ENCODE measurements at places on chromosomes 13 and 19.
A peak's percentile ranks its signal among the peaks of the same experiment; 100 is the strongest.

- no peak for DNase-seq
Measured at GRCh38 chr19:51257471-51257870, 6.6 kb downstream of the SIGLECL1 start.

- no peak for DNase-seq
Measured at GRCh38 chr13:40613192-40613818, 53.1 kb downstream of the FOXO1 start.

DNA sequence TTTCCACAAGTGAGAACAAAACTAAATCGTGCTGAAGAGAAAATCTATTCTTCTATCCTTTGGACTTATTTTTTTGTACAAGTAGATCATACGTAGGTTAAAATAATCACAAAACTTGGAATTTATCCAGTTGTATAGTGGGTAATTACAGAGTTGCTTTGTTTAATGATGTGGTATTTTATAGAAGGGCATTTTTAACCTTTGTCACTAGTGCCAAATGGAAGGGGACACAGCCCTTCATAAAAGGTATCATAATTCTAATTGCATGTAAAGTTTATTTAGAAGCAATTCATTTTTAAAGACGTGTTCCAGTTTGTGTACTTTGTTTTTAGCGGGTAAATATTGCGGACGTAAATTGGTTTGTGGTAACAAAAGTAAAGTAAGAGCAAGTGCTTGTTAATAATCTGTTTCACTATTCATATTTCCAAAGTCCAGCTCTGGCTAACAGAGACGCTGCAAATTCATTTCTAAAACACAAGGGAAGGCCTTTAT lies 99.5 kb downstream of the ERCC5 start:
- DNase-seq, result no peak

DNA sequence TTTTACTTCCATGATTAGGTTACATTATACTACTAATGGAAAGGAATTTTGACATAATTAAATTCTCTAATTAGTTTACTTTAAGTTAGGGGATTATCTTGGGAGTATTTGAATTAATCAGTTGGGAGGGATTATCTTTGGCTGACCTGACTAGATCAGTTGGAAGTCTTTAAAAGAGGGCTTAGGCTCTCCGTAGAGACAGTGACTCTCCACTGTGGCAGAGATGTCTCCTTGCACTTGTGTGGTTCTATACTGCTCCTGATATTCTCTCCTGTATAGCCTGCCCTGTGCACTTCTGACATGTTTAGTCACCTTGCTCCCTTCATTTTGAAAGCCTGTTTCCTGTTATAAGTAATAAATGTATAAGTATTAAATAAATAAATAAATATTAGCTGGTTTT lies 1612.3 kb upstream of the PRR20A start:
- no peak for DNase-seq

DNA sequence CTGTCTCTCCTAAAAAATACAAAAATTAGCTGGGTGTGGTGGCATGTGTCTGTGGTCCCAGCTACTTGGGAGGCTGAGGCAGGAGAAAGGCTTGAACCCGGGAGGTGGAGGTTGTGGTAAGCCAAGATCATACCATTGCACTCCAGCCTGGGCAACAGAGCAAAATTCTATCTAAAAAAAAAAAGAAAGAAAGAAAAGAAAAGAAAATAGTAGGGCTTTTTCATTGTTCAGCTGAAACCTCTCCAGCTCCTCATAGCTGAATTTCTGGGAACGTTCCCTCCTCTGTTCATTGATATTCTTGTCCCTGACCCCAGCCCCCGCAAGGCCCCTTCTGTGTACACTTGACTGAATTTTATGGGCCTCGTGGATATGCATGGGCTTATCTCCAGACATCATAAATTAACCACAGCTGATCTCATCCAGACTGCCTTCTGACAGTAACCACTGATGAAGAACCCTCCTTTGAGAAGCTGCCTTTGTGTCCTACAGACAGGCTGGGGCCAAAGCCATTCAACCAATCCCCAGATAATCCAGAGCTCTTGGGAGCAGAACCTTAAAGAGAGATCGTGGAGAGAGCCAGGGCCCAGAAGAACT lies at the start of gene ELSPBP1:
Gene ELSPBP1 (plus strand): TSS at position 424 of the 594 bp plus-strand sequence. CDS start 14,036 bp downstream, outside the sequence.
- DNase-seq, result no peak

DNA sequence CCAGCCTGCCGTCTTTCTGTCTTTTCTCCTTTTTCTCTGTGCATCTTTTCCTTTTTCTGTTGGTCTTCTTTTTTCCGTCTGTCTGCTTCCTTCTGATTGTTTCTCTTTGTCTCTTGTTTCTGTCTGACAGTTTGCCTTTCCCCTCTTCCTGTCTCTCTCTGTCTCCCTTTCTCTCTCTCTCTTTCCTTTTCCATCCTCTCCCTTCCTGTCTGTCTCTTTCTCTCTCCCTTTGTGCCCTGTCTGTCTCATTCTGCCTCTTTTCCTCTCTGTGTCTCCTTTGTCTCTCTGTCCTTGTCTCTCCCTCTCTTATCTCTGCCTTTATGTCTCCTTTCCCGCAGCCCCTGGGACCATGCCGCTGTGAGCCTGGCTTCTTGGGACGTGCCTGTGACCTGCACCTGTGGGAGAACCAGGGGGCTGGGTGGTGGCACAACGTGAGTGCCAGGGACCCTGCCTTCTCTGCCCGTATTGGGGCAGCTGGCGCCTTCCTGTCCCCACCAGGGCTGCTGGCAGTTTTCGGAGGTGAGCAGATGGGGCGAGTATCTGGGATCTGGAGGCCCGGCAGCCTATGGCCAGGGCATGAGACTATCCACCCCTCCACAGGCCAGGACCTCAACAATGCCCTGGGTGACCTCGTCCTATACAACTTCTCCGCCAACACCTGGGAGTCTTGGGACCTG lies 9.4 kb downstream of the MEGF8 start:
- no peak for DNase-seq

- no peak for DNase-seq
Measured at GRCh38 chr13:109880371-109881346, 94.3 kb upstream of the IRS2 start.

DNA sequence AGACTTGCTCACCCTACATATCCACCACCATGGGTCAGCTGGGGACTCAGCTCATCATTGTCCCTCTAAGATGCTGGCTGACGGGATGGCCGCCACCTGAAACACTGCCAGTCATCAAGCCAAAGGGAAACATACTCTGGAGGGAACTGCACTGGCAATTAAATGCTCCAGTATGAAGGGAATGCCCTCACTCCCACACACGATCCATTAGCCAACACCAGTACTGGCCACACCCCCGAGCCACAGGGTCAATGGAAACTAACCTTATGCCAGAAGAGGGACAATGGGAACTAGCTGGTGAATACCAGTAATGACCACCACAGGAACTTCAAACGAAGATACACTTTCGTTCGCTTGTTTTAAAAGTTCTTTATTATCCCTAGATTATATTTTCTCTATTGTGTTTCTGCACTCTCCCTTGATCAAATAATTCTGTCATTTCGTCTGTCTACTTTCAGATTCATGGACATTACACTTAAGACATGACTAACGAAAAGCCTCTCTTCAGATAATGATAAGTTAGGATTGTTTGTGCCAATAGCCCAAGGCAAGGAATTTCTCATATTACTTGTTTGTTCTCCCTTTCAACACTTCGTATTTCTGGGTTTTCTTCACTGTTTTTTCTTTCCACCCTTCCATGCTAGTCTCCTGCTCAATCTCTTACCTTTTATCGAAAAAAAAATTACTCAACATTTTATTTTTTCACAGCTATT lies 1.7 kb upstream of the ZNF507 start:
- DNase-seq, result no peak

GRCh38 chr13:91331047-91331915 lies 16.2 kb upstream of the MIR17HG start:
- no peak for DNase-seq

DNA sequence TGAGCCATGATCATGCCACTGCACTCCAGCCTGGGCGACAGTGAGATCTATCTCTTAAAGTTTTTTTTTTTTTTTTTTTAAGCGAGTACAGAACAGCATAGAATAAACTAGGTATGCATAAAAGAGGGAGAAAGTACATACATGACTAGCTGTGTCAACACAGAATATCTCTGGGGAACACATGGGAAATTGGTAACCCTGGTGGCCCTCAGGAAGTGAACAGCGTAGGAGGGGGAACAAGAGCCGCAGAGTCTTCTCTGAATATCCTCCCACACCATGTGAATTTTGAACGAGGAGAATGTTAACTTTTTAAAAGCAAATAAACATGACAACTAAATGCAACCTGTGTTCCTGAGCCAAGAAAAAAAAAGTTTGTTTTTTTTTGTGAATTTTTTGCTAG lies 15.2 kb downstream of the PHLDB3 start:
- DNase-seq, result no peak

- peak; percentile 1 for DNase-seq
Measured at GRCh38 chr13:35468195-35468594, 8.3 kb downstream of the MAB21L1 start.

GRCh38 chr13:48210178-48210577 lies 22.8 kb upstream of the ITM2B start:
- no peak for DNase-seq

DNA sequence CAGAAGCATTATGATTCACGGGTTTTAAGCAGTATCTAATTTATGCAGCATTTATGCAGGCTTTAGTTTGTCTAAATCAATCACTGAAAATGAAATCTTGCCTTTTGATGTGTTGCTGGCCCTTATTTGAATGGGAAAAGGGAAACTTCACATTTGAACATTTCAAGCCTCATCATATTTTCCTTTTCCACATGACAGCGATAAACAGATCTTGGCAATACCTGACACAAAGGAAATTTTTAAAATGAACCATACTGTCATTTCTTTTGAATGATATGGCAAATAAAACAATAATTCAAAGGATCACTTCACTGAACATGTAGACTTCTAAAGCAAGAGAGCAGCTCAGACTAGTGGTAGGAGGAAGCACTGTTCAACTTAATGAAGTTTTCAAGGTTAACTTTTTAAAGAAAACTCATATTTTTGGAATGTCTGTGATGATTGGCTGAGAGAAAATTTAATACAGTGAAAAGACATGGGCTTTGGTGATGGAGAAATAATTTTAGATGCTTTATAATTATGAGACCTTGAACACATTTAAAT lies 198.1 kb downstream of the OXGR1 start:
- DNase-seq, result no peak

- DNase-seq, result no peak
Measured at GRCh38 chr19:18000915-18001776, 6.8 kb upstream of the ARRDC2 start.

- no peak for DNase-seq
Measured at GRCh38 chr13:107407074-107407473, 808.3 kb downstream of the LIG4 start.

DNA sequence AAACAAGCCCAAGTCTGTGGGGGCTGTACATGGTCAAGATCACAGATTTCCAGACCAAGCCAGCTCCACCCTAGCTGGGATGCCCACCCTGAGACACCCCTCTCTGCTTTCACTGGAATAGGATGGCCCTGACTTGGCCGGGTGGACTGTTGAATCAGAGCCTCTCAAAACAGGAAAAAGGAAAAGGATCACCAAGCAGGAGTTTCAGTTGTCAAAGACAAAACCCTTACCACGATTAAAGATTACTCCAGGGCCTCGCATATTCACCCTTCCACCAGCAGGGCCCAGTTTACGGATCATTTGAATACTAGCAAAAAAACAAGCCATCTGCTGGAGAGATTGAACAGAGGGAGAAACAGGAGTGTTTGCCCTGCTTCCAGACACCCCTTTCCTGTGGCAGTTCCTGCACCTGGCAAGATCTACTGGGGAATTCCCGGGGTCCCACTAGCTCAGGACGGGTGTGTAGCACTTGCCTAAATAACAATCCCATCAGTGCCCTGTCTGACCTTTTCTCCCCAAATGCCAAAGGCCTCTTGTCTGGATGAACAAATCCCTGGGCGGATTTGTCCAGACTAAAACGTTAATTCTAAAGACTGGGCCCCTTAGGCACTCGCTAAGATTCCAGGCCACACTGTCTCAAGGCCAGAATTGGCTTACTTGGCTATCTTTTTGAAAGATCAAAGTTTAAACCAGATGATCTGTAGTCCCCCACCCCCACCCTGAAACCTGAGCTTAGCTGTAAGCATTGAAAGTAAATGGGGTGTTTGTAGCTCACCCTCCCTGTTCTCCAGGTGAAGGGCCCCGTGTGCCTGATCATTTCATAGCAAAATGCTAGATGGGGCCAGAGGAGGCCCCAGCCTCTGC lies 38.4 kb downstream of the ACTN4 start:
- DNase-seq, result no peak

- DNase-seq, result no peak
Measured at GRCh38 chr13:61383111-61383510, 32.5 kb downstream of the PCDH20 start.

DNA sequence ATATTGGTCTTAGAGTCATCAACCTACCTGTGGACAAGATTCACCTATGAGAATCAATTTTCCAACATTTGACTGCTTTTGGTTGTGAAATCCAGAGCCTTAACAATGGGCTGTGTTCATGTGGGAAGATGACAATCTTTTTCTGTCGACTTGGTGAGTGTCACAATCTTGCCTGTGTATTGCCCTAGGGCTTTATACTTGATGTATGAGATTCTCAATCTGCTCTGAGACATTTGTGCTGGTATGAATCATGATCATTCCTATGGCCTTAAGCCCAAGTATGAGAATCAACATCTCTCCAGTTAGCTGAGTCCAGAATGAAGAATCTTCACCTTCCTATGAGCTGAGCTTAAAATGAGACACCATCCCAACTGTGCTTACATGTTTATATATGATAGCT lies 68.7 kb downstream of the ZNF726 start:
- DNase-seq, result no peak

GRCh38 chr13:35470671-35471661 lies 5.5 kb downstream of the MAB21L1 start:
- no peak for DNase-seq

DNA sequence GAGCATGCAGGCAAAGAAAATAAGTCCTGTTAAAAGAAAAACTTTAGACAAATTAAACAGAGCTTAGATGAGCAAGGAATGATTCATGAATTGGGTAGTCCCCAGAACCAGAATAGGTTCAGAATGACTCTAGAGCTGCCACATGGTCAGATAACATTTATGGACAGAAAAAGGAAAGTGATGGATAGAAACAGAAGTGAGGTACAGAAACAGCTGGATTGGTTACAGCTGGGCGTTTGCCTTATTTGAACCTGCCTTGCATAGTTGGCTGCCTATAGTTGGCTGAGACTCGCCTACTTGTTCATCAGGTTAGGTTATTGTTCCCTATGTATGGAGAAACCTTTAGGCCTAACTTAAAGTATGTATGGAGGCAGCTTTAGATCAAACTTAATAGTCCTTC lies 35.4 kb downstream of the WDFY2 start:
- DNase-seq, result no peak

- DNase-seq, result no peak
Measured at GRCh38 chr19:58001895-58002369, 688 bp downstream of the ZNF606 start.
